ENCODE measurements at places on chromosomes 6 and 20. TPM values are rescaled to one million over a fixed set of nuclear protein-coding genes. Genes with fewer than 3 reads are reported as not detected.
A peak's percentile ranks its signal among the peaks of the same experiment; 100 is the strongest.

GRCh38 chr6:158344534-158344933 lies 32.3 kb downstream of the TULP4 start:
- DNase-seq: no peak

DNA sequence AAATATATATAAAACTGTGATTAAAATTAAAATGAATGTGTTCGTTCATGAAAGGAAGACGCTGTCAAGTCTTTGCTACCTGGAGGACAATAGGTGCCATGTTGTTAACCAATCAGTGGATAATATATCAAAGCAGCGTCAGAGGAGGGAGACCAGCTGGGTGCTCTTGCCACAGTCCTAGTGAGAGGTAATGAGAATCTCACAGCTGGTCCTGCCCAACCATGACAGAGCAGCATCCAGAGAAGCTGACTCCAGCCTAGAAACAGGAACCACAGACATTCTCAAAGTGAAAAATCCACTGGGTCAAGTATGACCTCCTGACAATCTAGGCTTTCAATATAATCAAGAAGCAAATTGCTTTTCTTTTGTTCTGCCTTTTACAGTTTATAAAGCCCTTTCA lies 94.5 kb upstream of the LRFN2 start:
- no peak for DNase-seq

DNA sequence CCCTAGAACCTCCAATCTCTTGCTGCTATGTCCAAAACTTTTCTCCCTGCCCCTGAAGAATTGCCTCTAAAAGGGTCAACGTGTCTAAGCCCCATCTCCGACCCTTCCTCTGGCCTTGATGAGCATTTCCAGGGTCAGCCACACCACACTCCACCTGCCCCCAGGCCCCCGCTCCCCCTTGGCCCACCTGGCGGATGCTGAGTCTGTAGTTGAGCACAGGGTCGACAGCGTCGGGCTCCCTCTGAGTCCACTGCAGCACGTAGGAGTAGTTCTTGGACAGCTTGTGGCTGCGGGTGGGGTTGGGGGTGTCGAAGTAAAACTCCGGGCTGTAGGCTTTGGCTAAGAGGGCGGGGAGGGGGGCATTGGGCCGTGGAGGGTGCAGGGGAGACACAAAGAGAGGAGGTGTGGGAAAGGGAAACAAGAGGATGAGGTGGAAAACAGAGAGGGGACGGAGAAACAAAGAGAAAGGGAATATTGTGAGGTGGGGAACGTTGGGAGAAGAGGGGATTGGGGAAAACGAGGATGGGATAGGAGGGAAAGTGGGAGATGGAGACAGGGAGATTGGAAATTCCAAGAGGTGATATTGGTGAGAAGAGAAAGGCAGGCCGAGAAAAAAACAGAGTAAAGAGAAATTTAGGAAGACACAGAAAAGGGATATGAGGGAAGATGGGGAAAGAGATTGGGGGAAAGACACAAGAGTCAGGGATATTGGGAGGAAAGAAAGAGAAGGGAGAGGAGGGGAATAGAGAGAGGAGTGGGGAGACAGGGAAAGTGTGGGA lies 50.5 kb downstream of the MDGA1 start:
- no peak for DNase-seq

DNA sequence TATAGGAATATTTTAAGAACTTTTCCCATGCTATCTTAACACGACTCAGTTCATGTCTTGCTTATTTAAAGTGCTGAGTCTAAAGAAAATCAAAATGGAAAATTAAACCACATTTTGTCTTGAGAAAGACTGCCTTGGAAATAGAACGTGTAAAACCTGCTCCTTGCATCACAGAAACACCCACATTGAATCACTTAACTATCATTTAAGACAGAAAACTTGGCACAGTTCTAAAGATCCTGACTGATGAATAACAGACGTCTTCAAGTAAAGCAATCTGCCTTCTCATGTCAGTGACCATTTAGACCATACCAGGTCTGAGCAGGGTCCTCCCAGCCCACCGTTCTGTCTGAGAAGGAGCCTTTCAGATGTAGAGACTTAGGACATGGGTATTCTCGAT lies 7.4 kb downstream of the PERP start:
- DNase-seq: peak; percentile 81

GRCh38 chr20:35796571-35796970 lies 24.8 kb downstream of the PHF20 start:
- no peak for DNase-seq

- no peak for DNase-seq
Measured at GRCh38 chr20:37380864-37381579, 35.1 kb downstream of the SRC start.

Gene COX4I2
- polyA plus RNA-seq: not detected

Gene OR2J3
- polyA plus RNA-seq: not detected

Gene CST5
- not detected for polyA plus RNA-seq

Gene EPB41L1
- polyA plus RNA-seq: 12.4 TPM
